ENCODE measurements at places on chromosomes 16 and 17.

- no peak for DNase-seq
Observed at GRCh38 chr17:80705988-80706387, 161.3 kb downstream of the RPTOR start.

GRCh38 chr17:35345926-35346771, 27.3 kb downstream of the SLFN11 start:
- peak; percentile 34 for DNase-seq

- DNase-seq, result peak; percentile 27
Observed at GRCh38 chr17:76353004-76353598, 615 bp downstream of the PRPSAP1 start.

- DNase-seq, result no peak
Observed at GRCh38 chr17:78794399-78794798, 12.3 kb upstream of the CYTH1 start.

GRCh38 chr17:82767041-82767754, 15.3 kb downstream of the TBCD start:
- DNase-seq, result peak; percentile 49

DNA sequence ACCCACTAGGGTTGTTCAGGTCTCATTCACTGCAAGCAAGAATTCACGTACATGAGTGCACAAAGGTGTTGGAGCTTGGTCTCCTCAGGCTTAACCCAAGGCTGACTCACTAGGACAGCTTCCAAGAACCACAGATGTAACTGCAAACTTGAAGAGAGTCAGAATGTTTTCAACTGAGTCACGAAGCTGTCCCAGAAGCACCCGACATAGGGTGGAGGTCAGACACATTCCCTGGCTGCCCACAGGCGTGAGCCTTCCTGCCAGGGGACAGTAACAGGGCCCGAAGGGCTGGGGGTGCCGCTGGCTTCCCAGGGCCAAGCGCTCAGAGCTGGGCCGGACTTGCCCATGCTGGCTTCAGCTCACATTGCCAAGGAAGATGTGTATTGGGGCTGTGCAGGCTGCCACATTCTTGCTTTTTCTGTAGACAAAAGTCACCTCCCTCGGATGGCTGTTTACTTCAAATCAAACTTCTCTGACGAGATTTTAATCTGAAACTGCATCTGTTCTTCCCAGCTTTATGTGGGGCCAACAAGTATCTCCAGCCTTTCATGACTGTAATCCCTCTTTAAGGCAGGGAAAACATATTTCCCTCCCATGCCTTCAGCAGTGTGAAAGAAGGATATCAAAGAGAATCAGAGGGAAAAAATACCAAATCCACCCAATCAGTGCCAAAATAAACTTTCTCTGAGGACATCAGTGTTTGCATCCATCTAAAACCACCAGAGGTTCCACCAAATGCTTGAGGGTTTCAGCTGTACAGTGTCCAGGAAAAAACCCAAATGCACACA, 14.3 kb downstream of the CMTM3 start:
- no peak for DNase-seq

Measured in omental fat pad (tissue), 4 donors.